CD8-positive, alpha-beta memory T cell (primary cell): ENCODE measurements at places on chromosomes 6 and 20. TPM values are rescaled to one million over a fixed set of nuclear protein-coding genes. Genes with fewer than 3 reads are reported as not detected.

DNA sequence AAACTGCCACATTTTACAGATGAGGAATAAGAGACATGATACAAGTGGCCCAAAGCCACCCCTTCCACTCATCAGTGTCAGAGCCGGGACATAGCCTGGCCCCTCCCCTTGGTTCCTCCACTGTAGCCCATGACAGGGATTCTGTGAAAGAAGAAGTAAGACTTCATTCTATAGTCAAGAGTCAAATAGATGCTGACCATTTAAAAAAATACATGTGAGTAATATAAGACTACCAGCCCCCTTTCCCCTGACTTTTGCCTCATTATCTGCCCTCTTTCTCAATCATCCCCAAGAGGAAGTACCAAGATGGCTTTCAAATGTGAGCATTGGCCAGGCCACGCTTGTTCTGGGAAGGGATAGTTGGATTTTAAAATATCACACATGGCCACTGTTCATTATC lies 57.8 kb upstream of the TAB2 start:
- H3K4me1 ChIP-seq, result peaks cover 20% of the 10 kb centered on the region
- no peak overlapping the region for H3K4me3 ChIP-seq
- no peaks in the 10 kb centered on the region for H3K27me3 ChIP-seq
- no peak overlapping the region for H3K27ac ChIP-seq

GRCh38 chr6:28107506-28107905 lies 16.9 kb upstream of the ZSCAN16 start:
- H3K4me1 ChIP-seq, result no peaks in the 10 kb centered on the region
- no peaks in the 10 kb centered on the region for H3K27me3 ChIP-seq
- no peak overlapping the region for H3K4me3 ChIP-seq
- H3K27ac ChIP-seq, result no peak overlapping the region

- H3K4me3 ChIP-seq, result no peak overlapping the region
- H3K4me1 ChIP-seq, result no peaks in the 10 kb centered on the region
- no peaks in the 10 kb centered on the region for H3K36me3 ChIP-seq
- no peak overlapping the region for H3K27ac ChIP-seq
- no peaks in the 10 kb centered on the region for H3K27me3 ChIP-seq
Measured at GRCh38 chr6:14986370-14986769, 259.5 kb upstream of the JARID2 start.

GRCh38 chr6:108883172-108883571 lies 35.0 kb downstream of the ARMC2 start:
- DNase-seq, result no peak
- no peak overlapping the region for H3K27ac ChIP-seq
- H3K4me3 ChIP-seq, result no peak overlapping the region
- H3K4me1 ChIP-seq, result no peaks in the 10 kb centered on the region

DNA sequence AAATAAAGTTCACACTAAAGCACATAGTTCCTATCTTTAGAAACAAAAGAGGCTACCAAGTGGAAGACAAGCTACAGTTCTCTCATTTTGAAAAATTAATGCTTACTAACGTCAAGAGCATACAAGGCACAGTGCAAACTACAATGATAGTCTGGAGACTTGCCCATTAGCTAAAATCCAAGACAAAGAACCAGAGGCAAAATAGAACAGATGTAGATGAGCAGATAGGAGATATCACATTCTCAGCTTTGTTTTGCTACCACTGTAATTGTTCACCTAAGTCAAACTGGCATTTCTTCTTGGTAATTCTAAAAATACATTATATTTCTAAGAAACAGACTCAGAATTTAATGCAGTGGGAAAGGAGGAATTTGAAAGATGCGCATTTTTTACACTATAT lies 5.2 kb downstream of the TMEM30A start:
- H3K36me3 ChIP-seq, result no peaks in the 10 kb centered on the region
- no peak overlapping the region for H3K27ac ChIP-seq
- H3K27me3 ChIP-seq, result no peaks in the 10 kb centered on the region

DNA sequence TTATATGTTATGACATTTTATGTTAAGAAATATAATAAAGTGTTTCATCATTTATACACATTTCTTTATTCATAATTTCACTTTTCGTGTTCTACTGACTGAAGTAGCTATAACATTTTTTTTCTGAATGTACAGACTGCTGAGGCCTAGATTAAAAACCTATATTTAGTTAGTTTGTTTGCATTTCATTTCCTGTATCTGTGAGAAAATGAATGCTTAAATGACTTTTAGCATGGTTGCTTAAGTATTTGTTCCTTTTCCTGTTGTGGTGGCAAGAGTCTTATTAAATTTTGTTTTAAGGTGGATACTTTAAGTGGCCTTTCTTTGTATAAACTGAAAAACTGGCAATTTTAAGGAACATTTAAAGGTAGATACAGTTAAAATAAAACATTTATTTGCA lies 779.7 kb upstream of the MAN1A1 start:
- H3K4me1 ChIP-seq, result no peaks in the 10 kb centered on the region
- H3K27ac ChIP-seq, result no peak overlapping the region
- H3K36me3 ChIP-seq, result no peaks in the 10 kb centered on the region
- no peak for DNase-seq
- H3K4me3 ChIP-seq, result no peak overlapping the region

DNA sequence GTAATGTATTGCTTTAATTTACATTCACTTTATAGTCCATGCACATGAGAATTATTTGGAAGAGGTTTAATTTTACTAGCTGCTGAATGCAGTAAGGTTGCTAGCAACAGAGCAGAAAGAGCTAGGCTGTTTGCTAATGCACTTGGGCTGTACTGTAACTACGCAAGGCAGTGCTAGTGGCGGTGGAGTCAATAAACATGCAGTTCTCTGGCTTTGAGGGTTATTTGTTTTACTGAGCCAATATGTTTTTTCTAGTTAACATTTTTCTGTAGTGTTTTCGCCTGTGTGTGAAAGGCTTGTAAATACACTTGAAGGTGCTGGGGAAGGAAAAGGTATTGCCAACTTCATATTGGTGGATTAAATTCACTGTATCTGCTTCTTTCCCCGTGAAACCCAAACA lies 112.8 kb downstream of the BTBD3 start:
- H3K27ac ChIP-seq, result no peak overlapping the region
- no peaks in the 10 kb centered on the region for H3K4me1 ChIP-seq
- H3K4me3 ChIP-seq, result no peak overlapping the region
- H3K36me3 ChIP-seq, result no peaks in the 10 kb centered on the region
- no peak for DNase-seq
- H3K27me3 ChIP-seq, result no peaks in the 10 kb centered on the region

DNA sequence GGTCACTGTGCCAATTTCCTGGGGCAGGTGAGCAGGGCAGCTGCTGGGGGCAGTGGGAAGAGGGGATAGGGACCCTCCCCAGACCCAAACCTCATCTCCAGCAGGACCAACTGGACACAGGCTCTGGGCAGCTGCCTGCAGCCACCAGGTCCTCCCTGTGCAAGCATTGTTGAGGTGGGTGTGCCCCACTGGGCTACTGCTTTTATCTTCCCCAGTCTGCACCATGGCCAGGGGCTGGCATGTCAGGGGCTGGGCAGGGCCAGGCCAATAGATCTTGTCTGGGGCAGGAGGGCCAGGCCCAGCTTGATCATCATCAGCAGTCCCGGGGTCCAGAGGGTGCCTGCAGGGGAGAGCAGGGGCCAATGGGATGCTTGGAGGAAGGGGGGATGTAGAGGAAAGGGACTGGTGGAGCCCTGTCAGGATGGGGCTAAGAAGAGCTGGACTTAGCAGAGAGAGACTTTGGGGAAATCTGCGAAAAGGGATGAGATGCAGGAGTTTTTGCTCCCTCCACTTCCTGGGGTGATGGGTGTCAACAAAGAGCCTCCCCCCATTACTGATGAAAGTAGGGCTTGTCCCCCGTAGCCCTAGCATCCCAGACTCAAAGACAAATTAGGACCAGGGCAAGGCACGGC lies 5.7 kb downstream of the EBF4 start:
- H3K27ac ChIP-seq, result no peak overlapping the region
- H3K4me3 ChIP-seq, result no peak overlapping the region
- no peaks in the 10 kb centered on the region for H3K4me1 ChIP-seq
- peaks cover 18% of the 10 kb centered on the region for H3K27me3 ChIP-seq
- no peak for DNase-seq

DNA sequence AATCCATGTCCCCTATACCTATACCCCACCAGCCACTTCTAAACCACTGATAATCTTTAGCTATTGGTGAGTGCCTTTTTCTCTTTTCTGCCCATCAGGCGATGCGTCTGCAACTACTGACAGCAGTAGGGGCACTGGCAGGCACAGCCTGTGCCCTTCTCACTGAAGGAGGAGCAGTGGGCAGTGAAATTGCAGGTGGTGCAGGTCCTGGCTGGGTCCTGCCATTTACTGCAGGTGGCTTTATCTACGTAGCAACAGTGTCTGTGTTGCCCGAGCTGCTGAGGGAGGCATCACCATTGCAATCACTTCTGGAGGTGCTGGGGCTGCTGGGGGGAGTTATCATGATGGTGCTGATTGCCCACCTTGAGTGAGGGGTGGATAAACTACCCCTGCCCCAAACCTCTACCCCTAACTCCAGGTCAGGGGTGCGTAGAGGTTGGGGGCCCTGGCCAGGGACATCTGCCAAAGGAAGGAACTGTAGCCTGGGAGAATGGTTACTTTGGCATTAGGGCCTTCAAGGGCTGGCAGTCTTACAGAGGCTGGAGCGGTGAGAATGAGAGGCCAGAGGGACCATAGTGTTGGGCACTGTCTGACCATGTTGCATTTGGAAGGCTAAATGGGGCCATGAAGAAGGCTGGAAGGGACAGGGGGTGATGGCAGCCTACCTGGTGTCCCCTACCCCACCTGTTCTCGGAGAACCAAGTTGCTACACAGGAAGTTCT lies 851 bp upstream of the HSD17B8 start:
- peaks cover 19% of the 10 kb centered on the region for H3K36me3 ChIP-seq
- DNase-seq, result no peak
- no peaks in the 10 kb centered on the region for H3K27me3 ChIP-seq
- H3K27ac ChIP-seq, result no peak overlapping the region

DNA sequence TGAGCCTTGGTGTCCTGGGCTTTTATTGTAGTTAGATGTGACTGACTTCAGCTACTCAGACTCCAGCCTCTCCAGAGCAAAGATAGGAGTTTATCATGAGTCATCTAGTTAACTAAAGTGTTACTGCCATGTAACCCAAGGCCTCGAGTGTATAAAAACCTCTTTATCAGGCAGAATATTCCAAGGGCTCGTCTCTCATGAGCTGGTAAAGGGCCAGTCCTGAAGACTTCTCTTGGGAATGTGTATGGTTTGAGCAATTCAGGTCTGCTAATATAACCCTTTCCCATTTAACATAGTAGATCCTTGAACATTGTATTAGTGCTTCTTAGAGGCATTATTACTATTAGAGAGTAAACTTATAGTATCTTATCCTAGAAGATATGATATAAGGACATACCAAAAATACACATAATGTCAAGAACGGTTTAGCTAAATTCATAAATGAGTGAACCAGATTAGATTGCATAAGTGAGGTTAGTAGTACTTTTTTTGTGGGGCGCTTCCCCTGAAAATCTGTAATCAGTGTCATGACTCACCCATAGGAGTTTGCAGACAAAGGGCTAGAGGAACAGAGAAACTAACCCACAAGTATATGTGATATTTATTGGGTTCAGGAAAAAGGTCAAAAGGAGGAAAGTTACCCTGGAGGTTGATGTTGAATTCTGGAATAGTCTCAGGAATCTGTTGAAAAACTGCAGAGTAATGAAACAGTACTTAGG lies 16.0 kb downstream of the DSE start:
- no peak overlapping the region for H3K27ac ChIP-seq
- no peaks in the 10 kb centered on the region for H3K27me3 ChIP-seq
- no peaks in the 10 kb centered on the region for H3K4me1 ChIP-seq
- H3K4me3 ChIP-seq, result no peak overlapping the region
- H3K36me3 ChIP-seq, result no peaks in the 10 kb centered on the region
- no peak for DNase-seq

- no peaks in the 10 kb centered on the region for H3K27me3 ChIP-seq
- DNase-seq, result no peak
- no peaks in the 10 kb centered on the region for H3K4me1 ChIP-seq
- H3K27ac ChIP-seq, result no peak overlapping the region
- H3K36me3 ChIP-seq, result no peaks in the 10 kb centered on the region
Measured at GRCh38 chr20:46809706-46810360, 84.8 kb upstream of the EYA2 start.

GRCh38 chr6:32070814-32071543 lies 32.8 kb downstream of the CYP21A2 start:
- no peaks in the 10 kb centered on the region for H3K4me1 ChIP-seq
- H3K27me3 ChIP-seq, result no peaks in the 10 kb centered on the region
- no peaks in the 10 kb centered on the region for H3K36me3 ChIP-seq
- H3K27ac ChIP-seq, result no peak overlapping the region
- DNase-seq, result no peak
- H3K4me3 ChIP-seq, result no peak overlapping the region

The STX16 gene
- total RNA-seq, result 69.2 TPM

The TMEM170B gene
- 2.7 TPM for total RNA-seq

The BPIFB2 gene
- not detected for total RNA-seq

The HTR1B gene
- not detected for total RNA-seq

The FRMD1 gene
- not detected for total RNA-seq

The ZC3H12D gene
- 83.5 TPM for total RNA-seq

The EMILIN3 gene
- total RNA-seq, result not detected
